ENCODE measurements at places on chromosomes 2 and 18.

DNA sequence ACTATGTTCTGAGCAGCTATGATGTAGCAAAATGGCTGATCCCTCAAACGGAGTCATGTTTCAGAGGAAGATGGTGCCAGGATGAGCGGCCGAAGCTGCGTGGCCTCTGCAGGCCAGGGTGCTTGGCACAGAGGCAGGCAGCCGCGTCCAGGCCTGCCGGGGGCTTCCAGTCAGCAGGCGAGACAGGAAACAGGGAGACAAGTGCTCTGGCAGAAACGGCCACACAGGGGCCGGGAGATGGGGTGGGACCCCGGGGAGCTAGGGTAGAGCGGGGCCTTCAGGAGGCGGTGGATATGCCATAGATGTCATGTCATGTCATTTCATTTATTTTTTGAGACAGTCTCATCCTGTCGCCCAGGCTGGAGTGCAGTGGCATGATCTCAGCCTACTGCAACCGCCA, 50.7 kb downstream of the EIPR1 start:
- DNase-seq = no peak

DNA sequence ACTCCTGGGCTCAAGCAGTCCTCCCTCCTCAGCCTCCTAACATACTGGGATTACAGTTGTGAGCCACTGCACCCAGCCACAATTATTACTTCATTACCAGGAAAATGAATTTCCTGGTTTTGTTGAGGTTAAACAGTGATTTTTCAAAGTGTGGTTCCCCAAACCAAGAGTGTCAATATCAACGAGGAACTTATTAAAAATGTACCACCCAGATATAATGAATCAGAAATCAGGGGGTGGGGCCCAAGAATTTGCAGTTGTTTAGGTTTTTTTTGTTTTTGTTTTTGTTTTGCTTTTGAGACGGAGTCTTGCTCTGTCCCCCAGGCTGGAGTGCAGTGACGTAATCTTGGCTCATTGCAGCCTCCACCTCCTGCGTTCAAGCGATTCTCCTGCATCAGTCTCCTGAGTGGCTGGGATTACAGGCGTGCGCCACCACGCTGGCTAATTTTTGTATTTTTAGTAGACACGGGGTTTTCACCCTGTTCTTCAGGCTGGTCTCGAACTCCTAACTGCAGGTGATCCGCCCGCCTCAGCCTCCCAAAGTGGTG, 94.1 kb downstream of the WDSUB1 start:
- DNase-seq = no peak

DNA sequence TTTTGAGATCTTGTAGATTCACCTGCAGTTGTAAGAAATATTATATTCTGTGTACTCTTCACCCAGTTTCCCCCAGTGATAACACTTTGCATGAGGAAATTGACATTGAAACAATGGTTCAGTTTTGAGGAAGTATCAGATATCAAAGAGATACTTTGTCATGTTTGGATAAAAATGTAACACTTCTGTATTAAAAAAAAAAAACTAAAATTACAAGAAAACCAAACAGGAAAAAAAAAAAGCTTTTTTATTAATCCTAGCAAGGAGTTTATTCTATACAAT, 204.0 kb downstream of the ARL4C start:
- DNase-seq = peak; percentile 64

DNA sequence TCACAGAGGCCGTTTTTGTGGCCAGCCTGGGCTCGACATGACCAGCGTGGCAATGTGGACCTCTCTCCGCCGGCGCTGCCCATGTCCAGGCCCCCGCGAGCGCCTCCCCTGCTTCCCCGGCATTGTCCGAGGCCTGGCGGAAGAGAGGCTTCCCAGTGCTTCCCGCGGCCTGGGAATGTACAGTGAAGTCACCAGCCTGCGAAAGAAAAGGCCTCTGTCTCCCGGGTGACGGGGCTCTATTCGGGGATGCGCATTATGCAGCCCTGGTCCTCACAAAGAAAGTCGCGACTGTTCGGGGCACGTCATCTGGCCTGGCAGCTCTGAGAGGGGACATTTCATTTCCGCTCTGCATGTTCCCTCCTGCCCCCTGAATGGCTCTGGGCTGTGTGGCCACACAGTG, 109.2 kb upstream of the AGAP1 start:
- no peak for DNase-seq

DNA sequence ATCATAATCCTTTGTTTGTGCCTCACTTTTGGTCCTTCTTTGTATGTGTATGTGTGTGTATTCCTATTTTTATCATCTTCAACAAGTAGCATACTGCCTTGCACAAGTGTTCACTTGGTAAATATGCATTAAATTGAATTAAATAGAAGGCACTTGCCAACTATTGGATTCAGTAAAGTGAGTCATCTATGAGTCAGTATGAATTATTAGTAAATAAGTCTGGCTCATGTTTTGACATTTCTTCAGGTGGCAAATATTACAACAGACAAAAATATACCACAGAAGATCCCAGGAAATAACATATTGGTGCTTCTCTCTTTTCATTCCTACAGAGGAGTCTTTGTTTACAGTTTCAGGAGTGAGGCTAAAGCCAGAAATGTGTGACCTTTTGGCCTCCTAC, 84.1 kb downstream of the CDK15 start:
- DNase-seq = no peak

DNA sequence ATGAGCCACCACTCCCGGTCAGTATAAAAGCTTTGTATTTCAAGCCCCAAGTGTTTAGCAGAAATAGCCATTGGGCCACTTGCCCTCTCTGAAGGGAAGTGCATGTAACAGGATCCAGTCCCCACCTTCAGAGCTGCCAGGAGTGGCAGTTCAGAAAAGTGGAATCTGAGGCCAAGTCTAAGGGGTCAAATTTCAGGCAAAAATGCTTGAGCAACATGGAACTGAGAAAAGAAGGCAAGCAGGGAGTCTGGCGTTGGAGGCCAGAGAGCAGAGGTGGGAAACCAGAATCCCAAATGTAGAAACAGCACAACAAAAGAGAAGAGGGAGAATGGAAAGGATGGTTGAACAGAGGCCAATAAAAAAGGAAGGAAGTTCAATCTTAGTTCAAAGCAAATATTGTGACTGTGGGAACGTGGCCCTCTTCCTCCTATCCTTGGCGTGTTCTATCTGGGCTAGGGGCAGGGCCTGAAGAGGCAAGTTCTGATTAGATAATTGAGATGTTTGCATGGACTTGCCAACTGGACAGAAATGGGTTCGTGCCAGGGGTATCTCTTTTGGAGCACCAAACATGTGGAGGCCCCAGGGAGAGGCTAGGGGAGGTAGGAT, 102.2 kb downstream of the AP1S3 start:
- DNase-seq = peak; percentile 31

GRCh38 chr18:31977270-31977872, 34.4 kb upstream of the TRAPPC8 start:
- DNase-seq = peak; percentile 41

GRCh38 chr2:8009010-8009597, 672.8 kb upstream of the ID2 start:
- no peak for DNase-seq

- DNase-seq = no peak
These were observed 259.3 kb upstream of the KCNJ3 start for GRCh38 chr2:154439156-154439555.

DNA sequence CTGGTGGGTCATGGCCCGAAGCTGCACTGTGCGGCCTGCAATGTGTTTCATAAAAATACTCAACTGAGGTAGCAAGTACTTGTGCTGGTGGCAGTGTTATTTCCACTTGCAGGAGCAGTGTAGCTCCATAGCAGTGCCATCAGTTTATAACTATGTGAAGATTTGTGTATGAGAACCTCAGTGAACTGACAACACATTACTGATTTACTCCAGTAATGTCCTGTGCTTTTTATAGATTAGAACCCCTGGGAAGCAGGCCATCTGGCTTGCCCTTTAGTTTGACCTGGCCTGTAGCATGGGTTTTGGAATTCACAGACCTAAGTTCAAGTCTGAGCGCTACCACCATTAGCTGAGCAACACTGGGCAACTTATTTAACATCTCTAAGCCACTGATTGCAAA, 99.7 kb upstream of the AQP4 start:
- no peak for DNase-seq

GRCh38 chr18:75264926-75265597, 54.5 kb downstream of the TSHZ1 start:
- DNase-seq = no peak

GRCh38 chr2:174768557-174768956, 4.3 kb upstream of the CHRNA1 start:
- DNase-seq = no peak

GRCh38 chr2:182729710-182730339, 13.8 kb downstream of the DNAJC10 start:
- DNase-seq = no peak

DNA sequence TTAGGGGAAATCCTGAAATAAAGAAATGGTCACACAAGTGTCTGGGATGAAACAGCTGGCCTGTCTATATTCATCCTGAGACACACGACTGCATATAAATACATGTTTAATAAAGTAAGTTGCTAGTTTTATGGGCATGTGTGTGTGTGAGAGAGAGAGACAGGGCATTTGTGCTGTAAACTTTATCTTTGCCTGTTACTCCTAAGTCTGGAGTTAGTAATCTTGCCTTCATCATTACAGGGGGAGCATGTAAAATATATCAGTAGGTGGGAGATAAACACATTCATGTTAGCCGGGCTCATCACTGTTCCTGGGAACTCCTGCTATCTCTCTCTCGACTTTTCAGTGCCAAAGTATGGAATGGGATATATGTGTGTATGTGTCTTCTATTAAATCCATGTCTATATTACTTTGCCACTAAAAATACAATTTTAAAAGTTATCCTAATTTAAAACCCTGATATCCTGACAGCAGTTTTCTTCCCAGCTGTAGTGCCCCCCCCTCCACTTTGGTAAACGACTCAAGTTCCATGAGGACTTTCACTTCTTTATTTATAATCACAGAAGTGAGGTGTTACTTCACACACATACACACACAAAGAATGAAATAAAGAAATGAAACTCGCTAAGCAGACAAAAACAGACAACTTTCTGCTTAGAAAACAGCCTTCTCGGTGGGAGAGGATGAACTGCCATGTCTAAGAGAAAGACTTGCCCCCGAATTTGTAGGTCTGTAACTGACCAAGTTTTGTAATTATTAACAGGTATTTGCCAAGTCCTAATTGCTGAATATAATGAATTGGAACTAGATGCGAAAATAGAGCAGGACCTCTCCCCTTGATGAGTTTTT, 947 bp downstream of the ZEB2 start:
- DNase-seq = peak; percentile 83

DNA sequence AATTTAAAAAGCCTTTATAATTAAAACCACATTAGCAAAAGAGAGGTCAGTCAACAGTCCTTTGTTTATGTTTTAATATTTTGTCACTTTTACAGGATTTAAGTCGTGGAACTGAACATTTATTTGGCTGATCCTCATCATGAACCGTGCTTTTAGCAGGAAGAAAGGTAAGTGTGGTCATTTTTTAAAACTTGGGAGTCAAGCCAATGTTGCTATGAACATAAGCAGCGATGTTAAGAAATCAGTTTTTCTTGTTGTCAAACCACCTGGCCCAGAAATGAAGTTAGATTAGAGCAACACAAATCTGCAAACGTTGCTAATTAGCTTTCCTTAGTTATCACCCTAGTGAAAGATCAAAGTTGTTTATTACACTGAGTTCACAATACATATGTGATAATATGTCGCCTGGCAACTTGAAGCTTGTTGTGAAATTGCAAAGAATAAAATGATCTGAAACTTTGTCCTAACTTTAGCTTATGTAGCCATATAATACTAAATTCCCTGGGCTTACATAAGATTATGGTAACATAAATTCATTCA, 186.0 kb downstream of the GULP1 start:
- no peak for DNase-seq

GRCh38 chr2:68284896-68285295, 32.6 kb upstream of the PPP3R1 start:
- DNase-seq = no peak

GRCh38 chr2:26675651-26676255, 16.8 kb upstream of the KCNK3 start:
- DNase-seq = no peak

DNA sequence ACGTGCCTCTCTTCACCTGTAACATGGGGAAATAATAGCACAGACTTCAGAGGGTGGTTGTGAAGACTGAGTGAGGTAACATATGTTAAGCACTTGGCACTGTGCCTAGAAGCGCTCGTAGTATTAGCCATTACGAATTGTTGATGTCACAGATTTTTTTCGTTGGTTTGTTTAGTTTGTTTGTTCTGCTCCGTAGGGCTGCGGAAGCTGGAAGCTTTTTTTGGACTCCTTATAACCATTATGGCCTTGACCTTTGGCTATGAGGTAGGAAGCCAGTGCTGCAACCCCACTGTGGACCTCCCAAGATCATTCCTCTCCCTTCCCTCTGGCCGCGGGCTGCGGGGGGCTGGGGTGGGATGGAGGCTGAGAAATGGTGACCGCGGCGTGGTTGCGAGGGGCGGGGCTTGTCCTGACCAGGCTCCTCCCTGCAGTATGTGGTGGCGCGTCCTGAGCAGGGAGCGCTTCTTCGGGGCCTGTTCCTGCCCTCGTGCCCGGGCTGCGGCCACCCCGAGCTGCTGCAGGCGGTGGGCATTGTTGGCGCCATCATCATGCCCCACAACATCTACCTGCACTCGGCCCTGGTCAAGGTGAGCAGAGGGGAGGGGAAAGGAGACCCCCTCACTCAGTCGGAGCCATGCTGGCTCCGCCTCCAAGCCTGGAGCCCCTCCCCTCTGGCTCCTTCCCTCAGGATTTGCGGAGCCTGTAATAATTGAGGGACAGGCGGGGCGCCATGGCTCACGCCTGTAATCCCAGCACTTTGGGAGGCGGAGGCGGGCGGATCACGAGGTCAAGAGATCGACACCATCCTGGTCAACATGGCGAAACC, 5.5 kb downstream of the SLC11A1 start:
- DNase-seq = no peak

DNA sequence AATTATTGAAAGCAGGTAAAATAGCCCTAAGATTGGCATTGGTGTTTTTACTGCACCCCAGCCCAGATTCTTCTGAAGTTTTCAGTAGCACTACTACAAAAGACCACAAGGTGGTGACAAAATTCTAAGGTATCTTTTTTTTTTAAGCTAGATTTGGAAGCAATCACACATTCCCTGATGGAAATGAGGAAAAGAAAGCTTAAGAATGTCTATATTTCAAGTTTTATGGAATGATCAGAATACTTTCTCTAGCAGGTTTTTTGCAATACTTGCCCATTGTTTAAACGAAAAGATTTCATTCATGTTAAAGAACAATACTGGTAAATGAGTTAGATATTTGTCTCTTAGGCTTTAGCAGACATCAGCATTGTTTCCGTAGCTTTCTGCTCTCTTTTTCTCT, 32.1 kb upstream of the ZNF638 start:
- DNase-seq = peak; percentile 11

- DNase-seq = no peak
These were observed 32.5 kb downstream of the BMPR2 start for GRCh38 chr2:202408546-202409140.

DNA sequence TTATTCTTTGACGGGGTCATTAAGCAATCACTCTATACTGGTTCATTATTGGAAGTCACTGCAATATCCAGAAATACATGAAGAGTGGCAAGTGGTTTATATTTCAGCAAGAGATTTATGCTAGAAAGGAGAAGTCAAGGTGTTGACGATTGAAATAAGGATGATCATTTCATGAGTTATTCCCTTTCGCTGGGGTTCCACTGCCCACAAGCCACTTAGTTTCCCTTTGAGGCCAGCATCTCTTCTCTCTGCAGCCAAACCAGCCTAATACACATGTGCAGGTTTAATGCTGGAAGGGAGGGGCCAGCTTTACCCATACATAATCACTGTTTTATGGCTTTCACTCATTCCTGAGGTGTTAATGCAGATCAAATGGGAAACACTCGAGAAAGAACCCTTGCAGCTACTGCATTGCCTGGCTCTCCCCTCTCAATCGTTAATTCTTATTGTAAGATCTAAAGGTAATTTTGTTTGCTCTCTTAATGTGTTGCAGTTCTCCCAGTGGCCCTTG, 108.4 kb downstream of the MEIS1 start:
- peak; percentile 17 for DNase-seq

Data from MV-4-11 (cell line).